ENCODE measurements at places on chromosomes 2 and 18.

DNA sequence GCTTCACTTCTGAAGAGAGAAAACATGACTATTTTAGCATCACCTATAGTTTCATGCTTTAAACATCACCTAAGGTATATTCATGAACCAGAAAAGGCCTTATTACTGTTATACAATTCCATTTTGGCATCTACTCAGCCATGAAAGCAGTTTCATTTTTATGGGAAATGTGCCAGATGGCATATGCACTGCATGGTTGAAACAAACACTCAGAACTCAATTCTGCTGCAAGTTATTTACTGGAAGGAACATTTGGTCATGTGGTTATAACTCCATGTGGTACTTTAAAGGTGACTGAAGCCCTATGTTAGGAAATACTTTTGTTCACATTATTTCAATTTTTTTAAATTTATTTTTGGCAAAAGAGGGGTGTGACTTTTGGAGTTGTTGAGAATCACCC is 287.5 kb upstream of the CRIM1 start:
- no peak for DNase-seq

- DNase-seq: no peak
Observed at GRCh38 chr18:76345901-76346300, 149.1 kb downstream of the ZNF516 start.

DNA sequence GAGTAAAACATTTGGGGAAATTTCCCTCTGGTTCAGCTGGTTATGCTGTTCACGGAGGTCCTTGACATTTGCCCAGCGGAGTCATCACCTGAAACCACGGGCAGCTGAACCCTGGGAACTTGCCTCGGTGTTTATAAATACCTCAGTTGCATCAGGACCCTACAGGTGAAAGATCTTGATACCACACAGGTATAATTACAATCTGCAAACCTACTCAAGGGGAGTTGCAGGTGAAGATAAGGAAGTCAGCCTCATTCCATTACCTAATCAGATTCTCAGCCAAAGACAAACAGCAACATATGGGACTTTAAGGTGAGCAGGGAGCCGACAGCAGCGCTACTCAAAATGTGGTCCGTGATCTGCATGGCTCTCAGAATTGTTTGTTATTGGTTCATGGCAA is 37.0 kb upstream of the ATIC start:
- no peak for DNase-seq

- DNase-seq: no peak
Observed at GRCh38 chr18:70132999-70133398, 72.5 kb downstream of the RTTN start.

GRCh38 chr2:28810384-28811285 is at the start of gene SPDYA:
SPDYA (plus strand) TSS chr2:28810834; CDS start chr2:28816015, 5,181 bp downstream.
- peak; percentile 58 for DNase-seq

DNA sequence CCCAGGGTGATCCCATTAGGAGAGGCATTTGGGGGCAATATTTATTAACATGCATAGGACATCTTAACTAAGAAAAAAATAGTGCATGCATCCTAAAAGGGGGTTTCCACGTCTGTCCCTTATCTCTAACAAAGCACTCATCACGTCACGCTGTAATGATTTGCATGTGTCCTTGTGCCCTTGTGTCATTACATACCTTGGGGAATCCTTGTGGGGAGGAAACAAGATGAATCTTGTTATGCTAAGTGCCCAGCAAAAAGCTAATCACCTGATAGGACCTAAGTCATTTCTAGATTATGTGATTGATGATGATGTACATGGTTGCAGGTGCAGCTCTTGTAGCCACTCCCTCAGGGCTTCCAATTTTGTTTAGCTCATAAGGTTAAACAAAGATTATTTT is 250.9 kb downstream of the FBXO15 start:
- DNase-seq: no peak

DNA sequence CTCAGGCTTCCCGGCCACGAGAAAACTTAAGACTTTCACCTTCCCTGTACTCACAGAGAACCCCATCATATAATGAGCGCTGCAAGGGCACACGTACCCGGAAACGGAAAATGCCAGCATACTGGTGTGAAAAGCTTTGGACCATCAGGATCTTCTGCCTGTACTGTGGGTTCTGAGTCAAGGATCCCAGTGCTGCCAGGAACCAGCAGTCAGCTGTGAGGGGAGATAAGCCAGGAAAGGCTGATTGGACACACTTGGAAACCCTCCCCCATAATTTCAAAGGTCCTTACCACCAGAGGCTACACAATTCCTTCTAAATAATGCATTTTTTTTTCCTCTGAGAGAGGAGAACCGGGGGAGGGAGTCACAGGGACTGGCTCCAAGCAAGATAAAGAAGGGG is 31.4 kb downstream of the CAPN13 start:
- DNase-seq: no peak

DNA sequence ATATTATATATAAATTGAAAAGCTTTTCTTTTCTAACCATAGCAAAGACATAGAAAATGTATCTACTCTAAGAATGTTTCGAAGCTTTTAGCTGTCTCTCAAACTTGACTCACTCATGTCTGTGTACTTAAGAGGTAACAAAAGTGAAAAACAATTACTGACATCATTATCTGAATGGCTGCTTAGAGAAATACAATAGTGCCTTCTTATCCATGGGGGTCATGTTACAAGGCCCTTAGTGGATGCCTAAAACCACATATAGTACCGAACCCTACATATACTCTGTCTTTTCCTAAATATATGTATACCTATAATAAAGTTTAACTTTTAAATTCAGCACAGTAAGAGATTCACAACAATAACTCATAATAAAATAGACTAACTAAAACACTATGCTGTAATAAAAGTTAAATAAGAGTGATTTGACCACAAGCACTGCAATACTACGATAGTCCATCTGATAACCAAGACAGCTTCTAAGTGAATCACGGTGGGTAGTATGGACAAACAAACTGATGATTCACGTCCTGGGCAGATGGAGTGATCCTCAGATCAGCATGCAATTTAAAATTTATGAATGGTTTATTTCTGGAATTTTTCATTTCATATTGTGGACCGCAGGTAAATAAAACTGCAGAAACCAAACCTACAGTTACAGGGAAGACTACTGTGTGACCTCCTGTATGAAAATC is 246.2 kb downstream of the XIRP2 start:
- DNase-seq: no peak

DNA sequence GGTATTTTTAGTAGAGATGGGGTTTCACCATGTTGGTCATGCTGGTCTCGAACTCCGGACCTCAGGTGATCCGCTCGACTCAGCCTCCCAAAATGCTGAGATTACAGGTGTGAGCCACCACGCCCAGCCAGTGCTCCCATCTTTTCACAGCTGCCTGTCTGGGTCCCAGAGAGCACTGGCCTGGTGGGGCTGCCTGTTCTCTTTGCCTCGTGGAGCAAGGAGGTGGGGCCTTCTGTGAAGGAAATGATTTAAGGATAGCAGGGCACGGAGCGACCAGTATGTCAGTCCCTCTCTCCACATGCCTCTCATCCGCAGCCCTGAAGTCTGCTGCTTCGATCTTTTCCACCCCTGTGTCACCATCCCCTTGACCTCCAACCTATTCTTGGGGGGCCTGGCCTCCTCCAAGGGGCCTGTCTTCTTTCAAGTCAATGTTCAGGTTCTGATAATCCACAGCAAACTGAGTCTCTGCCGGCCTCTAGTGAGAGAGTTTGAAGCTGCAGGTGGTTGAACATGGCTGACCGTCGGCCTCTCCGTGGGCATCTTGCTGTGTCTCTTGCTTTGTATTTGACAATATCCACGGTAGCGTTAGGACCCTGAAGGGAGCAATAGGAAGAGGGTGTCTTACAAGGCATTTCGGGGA is 28.2 kb upstream of the GIGYF2 start:
- no peak for DNase-seq

GRCh38 chr2:198657512-198658121 is 800.1 kb downstream of the SATB2 start:
- DNase-seq: no peak

DNA sequence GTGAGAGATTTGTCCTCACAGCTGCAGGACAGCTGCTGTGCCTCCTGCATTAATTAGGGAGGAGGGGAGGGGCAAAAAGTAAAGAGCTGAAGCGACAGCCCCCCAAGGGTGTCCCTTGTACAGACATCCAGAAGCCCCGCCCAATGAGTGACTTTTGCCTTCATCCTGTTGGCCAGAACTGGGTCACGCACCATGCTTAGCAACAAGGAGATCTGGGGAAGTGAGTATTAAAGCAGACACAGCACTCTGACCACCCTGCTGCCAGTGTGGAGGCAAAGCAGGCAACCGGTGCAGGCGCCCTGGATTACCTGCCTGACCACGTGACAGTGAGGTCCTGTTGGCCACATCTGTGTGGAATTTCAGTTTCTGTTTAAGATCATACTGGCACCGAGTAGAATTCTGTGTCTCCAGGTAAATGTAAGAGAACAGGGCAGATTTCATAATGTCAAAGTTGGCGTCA is 21.5 kb upstream of the BIN1 start:
- DNase-seq: peak; percentile 20

DNA sequence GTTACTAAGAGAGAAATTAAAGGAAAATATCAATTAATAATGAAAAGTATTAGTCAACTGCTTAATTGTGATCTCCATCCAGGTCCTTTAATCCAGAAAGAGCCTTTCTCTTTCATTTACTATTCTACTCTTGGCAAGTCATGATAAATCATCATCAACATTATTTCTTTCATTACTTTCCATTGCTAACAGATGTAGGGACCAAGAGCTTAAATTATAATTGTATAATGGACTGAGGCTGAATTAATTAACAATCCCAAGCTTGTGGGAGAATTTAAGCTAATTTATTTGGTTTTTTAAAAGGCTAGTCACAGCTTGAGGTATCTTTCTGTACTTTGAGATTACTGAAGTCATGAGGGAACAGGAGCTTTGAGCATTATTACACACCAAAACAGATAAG is 223.9 kb downstream of the ERBB4 start:
- DNase-seq: no peak

DNA sequence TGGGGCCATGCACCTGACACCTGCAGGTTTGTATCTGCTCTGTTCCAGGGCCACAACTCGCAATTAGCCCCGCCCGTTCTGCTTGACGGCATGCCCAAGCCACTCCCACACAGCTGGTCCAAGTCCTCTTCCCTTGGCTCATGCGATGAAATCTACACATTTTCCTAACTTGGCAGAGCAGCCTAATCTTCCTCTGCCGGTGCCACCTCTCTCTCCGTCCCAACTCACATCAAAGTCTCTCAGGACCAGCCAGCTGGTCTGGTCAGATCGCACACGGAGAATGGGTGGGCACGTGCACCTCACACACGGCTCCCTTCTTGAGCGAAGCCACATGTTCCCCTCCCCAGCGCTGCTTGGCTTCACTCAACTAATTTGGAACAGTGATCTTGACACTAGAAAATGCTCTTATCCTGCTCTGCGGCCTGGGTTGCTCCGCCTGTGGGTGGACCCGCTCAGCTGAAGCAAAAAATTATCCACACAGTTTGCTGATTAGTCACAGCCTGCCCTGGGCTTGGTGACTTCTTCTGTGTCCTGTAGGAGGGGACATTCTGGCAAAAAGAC is 176.7 kb downstream of the NRP2 start:
- no peak for DNase-seq

GRCh38 chr18:78367996-78368395 is 611.6 kb upstream of the SALL3 start:
- DNase-seq: no peak

GRCh38 chr18:36309436-36310391 is 12.2 kb downstream of the FHOD3 start:
- no peak for DNase-seq

DNA sequence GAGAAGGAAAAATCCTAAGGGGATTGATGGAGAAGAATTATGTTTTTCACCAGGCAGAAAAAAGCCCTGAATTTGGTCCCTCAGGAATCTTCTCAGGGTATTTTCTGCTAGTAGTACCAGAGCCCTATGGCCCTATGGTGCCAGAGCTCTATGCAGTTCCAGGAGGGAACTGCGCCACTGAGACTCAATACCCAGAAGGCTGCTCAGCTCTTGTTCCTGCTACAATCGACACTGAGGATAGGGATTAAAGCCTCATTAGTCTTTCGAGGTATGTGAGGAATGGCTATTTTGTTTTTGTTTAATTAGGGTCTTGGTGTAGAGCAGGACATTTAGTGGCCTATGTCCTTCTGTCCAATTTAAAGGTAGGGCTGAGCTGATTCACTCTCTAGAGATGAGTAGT is 21.7 kb upstream of the PPP3R1 start:
- DNase-seq: no peak
